ENCODE measurements at places on chromosomes 2 and 18.

DNA sequence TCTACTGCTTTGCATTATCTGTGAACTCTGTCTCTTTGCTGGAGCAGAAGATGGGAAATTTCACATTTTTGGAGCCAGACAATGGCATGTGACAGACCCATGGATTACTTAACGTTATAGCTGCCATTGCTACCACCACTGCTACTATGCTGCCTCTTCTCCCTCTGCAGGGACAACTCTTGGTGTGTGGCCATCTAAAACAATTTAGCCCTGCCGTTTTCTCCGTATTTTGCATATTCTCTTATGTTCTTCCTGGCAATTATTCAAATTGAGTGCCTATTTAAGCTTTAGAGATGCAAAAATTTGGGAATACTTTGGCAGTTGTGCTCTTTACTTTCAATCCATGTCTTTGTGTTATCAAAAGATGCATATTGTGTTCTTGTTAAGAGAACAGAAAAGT is 386.8 kb downstream of the XIRP2 start:
- no peak for DNase-seq

GRCh38 chr2:214261683-214262082 is 149.2 kb upstream of the VWC2L start:
- DNase-seq, result no peak

DNA sequence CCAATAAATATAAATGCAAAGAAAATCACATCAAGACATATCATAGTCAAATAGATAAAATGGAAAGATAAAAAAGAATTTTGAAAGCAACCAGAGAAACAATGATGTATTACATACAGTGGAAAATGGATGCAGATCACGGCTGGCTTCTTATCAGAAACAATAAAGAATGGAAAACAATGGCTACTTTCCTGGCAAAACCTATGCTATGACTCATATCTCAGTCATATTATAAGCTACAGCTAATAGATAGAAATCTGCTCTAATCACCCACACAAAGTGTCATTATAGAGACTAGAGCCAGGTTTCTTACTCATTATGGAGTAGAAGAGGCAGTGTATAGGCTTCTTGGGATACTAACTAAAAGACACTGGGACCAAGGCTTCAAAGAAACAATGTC is 93.5 kb upstream of the TACR1 start:
- no peak for DNase-seq

DNA sequence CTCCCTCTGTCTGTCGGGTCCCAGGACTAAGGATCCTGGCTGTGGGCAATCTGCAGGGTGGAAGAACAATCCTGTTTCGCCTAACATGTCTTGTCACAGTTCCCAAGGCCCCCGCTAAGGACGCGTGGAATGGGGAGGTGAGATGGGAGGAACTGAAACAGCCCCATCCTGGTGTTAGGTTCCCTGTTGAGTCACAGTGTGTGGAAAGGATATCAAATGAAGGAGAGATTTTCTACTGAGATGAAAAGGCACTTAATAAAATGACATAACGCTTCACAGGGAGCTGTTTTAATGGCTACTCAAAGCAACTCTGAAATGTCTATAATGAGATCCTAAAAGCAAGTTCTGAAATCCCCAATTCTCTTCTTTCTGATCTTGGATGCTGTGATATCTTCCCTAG is 52.5 kb downstream of the RAB31 start:
- DNase-seq, result no peak

- DNase-seq, result no peak
These were observed 170.9 kb downstream of the CAPN13 start for GRCh38 chr2:30636311-30636710.
